ENCODE measurements at places on chromosomes 6 and 20.

DNA sequence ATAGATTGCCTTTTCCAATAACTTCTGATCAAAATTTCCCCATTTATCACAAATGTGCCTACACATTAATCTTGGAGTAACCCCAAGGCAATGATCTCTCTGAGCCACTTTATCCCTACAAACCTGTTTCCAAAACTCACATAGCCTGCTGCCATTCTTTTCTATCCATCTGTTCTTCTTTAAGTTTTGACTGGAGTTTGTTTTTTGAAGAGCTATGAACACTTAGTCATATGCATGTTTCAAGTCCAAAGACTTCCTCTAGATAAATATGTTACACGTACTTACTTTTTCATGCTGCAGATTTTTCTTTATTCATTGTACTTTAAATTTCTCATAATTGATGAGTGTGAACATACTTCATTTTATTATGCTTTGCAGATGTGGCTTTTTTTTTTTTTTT lies 488.9 kb upstream of the CITED2 start:
- no peak for DNase-seq

- DNase-seq, result peak; percentile 62
Observed at GRCh38 chr6:170200458-170200891, 90.4 kb downstream of the DLL1 start.

GRCh38 chr6:152736687-152737273 lies 13.8 kb upstream of the VIP start:
- DNase-seq, result no peak

DNA sequence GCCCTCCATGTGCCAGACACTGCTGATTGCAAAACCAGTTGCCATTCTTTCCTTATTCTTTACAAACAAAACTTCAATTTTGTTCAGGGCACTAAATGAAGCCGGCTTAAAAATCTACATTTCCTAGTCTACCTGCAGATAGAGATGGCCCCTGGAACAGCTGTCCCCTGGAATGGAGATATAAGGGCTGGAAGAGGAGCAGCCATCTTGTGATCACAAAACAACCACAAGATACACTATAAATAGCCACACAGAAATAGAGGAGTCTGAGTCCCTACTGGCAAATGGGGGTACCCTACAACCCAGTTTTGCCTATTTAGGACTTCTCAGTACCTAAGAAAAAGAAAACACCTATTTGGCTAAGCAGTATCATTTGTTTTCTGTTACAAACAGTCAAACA lies 115.9 kb upstream of the BEND6 start:
- DNase-seq, result no peak

- peak; percentile 10 for DNase-seq
Observed at GRCh38 chr20:15818651-15819071, 754.6 kb downstream of the KIF16B start.

- no peak for DNase-seq
Observed at GRCh38 chr20:9500121-9500520, 14.3 kb upstream of the LAMP5 start.

GRCh38 chr6:37221585-37222124 lies 35.9 kb upstream of the TBC1D22B start:
- DNase-seq, result no peak

DNA sequence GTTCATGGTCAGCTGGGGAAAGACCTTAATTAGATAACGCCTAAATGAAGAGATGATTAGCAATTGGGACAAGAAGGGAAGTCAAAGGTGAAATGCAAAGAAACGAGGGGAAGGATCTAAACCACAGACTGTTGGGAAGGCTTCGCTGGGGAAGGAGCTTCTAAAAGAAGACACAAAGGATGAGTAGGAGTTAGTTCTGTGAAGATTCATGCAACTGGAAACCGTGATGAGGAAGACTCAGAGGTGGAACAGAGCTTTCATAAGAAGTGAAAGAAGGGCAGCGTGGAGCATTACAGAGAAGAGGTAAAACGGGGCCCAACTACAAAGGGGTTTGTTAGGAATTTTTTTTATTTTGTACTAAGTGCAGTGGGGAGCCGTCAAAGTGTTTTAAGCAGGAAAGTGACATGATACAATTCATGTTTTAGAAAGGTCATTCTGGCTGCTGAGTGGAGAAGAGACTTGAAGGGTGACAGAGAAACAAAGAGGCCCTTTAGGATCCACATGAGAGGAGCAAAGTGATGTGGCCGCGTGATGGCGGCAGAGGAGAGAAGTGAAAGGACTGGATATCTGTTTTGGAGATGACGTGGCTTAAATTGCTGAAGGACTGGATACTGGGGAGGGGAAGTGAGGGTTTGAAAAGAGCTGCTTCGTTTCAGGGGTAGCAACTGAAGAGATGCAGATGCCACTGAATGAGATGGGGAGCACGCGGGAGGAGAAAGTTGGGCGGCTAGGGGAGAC lies 33.6 kb downstream of the TTI1 start:
- DNase-seq, result no peak

- DNase-seq, result no peak
Observed at GRCh38 chr20:3464166-3464565, 6.7 kb upstream of the ATRN start.

DNA sequence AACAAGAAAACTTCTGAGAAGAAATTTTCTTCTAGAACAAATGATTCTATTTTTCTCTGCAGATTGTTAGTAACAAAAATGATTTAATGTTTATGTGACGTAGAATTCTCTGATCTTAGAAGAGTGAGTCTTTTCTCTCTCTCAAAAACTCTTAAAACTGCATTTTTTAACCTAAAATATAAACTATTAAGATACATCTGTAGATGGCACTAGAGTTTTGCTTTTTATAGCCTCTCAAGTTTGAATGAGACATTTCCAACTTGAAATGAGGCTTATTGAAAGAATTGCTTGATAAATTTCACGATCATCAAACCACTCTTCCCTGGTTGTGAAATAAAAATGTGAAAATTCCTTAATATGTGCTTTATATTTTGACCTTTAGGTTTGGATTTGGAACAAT lies 53.8 kb downstream of the PHF3 start:
- peak; percentile 1 for DNase-seq

DNA sequence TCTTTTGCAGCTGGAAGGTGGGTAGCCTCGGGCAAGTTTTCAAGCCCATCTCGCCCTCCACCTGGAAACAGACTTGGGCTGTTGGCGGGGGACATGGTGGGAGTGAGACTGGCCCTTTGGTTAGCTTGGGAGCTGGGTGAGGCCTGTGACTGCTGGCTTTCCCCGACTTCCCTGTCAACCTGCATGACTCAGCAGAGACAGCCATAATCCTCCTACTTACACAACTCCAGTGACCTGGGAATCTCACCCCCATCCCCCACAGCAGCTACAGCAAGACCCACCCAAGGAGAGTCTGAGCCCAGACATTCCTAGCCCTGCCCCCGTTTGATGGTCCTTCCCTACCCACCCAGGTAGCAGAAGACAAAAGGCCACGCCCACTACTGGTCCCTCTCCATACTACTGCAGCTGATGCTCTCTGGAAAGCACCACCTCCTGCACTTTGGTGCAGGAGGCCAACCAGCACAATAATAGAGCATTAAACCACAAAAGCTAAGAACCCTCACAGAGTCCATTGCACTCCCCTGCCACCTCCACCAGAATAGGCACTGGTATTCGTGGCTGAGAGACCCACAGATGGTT lies 188.4 kb downstream of the TRDN start:
- no peak for DNase-seq

GRCh38 chr6:133190912-133191311 lies 50.2 kb upstream of the EYA4 start:
- no peak for DNase-seq

DNA sequence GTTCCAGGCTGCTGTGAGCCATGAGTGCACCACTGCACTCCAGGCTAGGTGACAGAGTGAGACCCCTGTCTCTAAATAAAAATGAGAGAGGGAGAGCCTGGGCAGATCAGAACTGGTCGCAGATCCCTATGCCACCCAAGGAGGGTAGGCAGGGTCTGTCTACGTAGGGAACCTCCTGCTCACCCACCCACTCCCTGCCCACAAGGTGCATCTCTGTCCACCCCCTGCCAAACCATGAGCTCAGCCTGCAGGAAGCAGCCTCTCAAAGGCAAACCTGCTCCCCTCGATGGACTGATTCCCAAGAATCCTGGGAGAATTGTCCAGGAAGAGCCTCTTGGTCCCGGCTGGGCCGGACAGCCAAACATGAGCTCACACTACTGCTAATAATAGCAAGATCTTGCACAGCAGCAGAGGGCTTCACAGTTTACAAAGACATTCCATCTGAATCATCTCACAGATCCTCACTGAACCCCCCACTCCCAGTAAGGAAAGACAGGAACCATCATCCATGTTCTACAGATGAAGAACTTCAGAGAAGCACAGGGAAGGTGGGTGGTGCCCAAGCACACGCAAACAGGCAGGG lies 27.8 kb upstream of the TLDC2 start:
- peak; percentile 74 for DNase-seq

GRCh38 chr6:46849361-46849690 lies 56.1 kb downstream of the MEP1A start:
- DNase-seq, result no peak

DNA sequence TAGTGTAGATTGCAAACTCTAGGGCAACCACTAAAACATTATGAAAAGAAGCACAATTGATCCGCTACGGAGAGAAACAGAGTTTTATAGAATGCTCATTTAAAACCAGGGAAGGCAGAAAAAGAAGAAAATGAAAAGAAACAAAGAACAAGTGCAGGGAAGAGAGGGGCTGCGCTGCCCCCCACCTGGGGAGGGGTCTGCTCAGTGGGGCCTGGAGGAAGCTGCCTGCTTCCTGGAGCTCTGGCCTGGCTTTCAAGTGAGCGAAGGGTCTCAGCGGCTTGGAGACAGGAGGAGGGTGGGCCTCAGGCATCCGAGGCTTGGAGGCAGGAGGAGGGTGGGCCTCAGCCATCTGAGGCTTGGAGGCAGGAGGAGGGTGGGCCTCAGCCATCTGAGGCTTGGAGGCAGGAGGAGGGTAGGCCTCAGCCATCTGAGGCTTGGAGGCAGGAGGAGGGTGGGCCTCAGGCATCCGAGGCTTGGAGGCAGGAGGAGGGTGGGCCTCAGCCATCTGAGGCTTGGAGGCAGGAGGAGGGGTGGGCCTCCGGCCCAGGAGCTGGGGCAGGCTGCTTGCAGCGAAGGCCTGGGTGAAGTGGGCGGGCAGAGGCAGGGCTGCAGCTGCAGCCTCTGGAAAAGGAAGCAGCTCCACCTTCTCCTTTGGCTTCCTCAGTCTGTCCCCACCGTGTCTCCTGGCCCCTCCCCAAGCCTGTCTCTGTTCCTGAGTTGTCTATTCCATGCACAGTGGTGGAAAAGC lies 406.3 kb downstream of the TAF4 start:
- no peak for DNase-seq

DNA sequence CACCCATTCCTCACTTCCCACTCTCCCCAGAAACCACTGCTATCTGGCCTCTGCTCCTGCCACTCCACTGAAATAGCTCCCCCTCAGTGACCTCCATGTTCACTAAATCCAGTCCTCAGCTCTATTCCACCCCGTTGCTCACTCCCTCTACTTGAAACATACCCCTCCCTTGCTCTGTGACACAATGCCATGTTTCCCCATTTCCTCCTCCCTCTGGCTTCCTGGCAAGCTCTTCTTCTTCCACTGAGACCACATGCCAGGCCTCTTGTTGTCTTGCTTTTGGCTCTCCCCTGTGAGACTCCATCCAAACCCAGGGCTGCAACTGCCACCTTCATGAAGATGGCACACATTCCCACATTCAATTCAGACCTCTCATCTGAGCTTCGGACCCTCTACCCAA lies 13.9 kb downstream of the TMEM151B start:
- no peak for DNase-seq

GRCh38 chr6:168240160-168240559 lies 79.4 kb downstream of the DACT2 start:
- no peak for DNase-seq

GRCh38 chr6:12585497-12585958 lies 131.0 kb upstream of the PHACTR1 start:
- peak; percentile 93 for DNase-seq

DNA sequence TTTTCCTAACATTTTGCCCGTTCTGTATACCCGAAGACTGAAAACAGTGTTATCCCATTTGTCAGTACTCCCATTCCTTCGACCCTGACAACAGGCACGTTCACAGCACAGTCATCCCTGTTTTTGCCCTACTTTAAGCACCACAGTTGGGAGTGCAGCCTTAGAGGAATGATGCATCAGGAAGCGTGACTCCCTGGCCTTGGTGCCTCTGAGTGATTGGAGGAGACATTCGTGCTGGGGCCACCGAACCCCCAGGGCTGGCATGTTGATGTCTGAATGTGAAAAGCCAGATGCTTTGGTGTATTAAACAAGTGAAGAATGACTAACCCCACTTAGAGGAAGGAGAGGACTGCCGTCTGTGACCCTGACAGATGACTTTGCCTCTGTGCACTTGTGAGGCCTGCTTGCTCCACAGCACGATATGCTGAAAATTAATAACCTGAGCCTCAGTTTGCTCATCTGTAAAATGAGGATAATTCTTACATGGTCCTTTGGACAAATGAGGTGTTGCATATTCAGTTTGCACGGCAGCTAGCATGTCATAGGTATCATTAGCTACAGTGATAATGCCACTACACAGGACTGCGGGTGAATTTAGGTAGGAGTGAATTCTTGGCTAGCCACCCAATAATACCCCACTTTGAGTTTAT lies 36.0 kb downstream of the STK35 start:
- peak; percentile 56 for DNase-seq

DNA sequence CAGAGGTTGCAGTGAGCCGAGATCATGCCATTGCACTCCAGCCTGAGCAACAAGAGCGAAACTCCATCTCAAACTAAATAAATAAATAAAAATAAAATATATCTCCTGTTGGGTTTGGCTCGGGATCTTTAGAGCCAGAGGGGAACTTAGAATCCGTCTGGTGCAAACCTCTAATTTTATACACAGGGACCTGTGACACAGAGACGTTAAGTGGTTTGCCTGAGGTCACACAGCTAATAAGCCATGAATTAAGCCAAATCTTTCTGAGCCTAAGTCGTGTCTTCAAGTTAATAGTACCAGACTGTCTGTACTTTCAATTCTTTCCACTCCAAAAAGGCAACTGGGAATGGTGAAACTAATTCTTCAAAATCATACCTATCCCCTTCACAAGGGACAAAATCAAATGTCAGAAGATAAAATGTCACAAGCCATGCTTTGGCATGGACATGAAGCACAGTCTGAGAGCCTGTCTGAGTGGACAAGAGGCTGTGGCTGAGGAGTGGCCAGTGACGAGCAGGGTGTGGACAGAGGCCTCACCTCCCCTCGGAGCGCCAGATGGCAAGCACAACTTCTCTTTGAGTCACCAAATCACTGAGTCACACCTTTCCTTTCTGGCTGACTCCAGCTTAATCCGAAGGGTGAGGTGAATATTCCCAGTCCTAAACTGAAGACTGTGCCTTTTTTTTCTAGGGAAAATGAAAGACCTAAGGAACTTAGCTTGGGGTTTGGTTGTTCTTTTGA lies 177.4 kb downstream of the TFAP2A start:
- peak; percentile 55 for DNase-seq

GRCh38 chr6:24882835-24883555 lies 52.8 kb downstream of the RIPOR2 start:
- no peak for DNase-seq

- DNase-seq, result no peak
Observed at GRCh38 chr20:822651-823573, 10.6 kb upstream of the FAM110A start.

GRCh38 chr6:125499535-125499934 lies 197.8 kb upstream of the HDDC2 start:
- no peak for DNase-seq

- peak; percentile 54 for DNase-seq
Observed at GRCh38 chr6:163356324-163356723, 58.2 kb upstream of the QKI start.
